ENCODE measurements at places on chromosomes 2 and 18.

GRCh38 chr2:176501617-176502016 is 232.4 kb downstream of the MTX2 start:
- DNase-seq, result no peak

- no peak for DNase-seq
These were observed 145.9 kb downstream of the COPS8 start for GRCh38 chr2:237231593-237231992.

DNA sequence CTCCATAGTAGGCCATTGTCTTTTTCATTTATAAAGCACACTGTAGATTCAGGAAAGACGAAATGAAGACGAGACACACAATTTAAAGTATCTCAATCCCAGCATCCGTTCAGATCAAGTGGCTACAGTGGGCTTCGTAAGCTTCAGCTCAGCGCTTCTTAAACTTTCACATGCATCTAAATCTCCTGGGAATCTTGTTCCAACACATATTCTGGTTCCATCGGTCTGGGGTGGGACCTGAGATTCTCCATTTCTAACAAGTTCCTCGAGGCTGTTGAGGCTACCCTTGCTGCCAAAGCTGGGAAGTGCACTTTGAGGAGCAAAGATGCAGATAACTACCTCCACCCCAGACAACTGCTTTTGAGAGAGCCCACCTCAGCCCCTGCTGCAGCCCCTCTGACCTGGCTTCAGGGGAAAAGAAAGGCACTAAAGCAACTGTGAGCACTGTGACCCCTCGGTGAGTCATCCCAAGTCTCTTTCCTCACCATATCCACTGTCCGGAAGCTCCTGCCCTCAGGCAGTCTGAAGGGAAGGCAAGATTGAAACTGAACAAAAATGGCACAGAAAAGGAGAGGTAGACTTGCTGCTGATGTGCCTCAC is 201.1 kb upstream of the FBXO11 start:
- peak; percentile 76 for DNase-seq

- DNase-seq, result no peak
These were observed 32.4 kb downstream of the DYNC1I2 start for GRCh38 chr2:171719660-171720059.

DNA sequence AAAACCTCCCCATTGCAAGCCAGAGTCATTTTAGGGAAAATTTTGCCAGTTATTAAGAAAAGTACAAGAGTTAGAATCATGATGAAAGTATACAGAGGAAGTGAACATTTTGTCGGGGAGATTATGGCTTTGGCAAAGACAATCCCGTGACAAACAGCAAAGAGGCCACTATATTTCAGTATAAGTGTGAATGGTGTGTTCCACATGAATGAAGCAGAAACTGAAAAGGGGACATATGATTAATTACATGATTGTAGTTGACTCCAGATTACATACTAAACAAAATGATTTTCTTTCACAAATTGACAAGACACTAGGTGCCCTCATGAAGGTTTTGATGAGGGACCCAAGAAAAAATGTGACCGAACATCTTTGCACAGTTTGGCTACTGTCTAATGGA is 42.0 kb downstream of the SP140 start:
- no peak for DNase-seq

GRCh38 chr2:144099780-144100377 is 420.0 kb downstream of the ZEB2 start:
- DNase-seq, result peak; percentile 65

DNA sequence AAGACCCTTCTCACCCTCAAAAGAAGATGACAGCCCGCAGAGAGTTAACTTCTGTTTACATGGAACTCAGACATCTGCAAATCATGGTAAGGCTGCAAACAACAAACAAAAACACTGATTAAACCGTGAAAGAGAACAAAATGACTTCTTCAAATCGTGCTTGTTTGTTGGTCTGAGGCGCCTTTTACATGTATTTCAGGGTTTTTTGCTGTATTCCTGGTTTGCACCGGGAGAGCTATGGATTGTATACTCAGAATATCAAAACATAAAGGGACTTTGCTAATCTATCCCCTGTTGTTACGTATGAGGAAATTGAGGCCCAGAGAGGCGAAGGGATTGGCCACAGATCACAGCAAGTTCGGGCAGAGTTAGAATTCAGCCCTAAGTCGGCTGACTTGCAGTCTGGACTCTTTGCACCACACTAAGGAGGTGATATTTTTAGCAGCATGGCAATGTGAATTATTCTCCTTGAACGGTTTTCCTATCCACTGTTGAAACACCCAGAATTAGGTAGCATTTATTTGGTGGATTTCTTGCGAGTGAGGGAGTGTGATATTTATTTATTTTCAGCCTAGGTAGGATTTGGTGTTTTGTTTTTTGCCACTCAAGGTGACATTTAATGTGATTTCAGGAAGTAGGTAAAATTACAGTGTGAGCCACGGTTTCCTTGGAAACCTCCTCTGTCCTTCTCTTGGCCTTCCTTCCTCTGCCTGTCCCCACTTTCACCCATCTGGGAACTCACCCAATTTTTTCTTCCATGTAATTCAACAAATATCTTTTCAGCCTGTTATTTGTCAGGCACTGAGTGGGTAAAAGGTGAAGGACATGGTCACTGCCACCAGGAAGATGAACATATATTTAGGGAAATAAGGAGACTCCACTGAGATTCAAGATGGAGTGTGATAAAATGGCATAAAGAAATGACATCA is 980 bp upstream of the PDE6D start:
- DNase-seq, result no peak

All from H4 (cell line).